ENCODE measurements at places on chromosomes 6 and 20.

DNA sequence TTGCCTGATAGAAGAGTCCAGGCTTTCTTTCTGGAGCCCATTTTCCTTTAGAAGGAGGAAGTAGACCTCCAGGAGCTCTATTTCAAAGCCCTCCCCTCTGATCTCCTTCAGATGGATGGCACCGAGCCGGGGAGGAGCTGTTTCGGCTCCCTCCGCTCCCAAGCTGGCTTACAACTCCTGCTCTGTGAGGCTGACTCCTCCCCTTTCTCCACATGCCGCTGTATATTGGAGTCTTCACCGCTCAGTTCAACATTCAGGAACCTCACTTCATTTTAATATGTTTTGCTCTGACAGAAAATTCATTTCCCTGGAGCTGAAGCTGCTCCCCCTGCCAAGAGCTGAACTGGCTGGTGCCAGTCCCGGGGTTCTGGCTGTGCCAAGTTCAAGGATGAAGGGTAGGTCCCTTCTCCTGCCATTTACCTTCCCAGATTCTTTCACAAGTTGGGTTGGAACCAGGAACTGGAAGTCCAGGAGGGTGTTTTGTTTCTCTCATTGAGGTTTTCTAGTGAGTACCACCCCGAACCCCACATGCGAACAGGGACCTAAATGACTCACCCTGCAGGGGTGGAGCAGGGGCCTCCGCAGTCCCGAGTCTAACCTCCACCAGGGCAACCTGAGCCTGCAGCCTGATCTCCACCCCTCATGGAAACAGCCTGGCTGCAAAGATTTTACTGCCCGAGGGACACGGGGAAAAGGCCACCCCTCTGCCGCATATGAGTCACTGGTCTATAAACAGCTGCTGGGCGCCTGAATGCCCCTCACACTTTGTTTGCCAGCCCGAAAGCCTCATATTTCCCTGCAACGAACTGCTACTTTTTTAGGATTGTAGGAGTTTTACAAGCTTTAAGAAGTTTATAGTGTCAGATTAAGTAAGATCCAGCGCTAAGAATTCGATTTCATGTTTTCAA is 68.6 kb upstream of the FOXA2 start:
- no peak for DNase-seq

DNA sequence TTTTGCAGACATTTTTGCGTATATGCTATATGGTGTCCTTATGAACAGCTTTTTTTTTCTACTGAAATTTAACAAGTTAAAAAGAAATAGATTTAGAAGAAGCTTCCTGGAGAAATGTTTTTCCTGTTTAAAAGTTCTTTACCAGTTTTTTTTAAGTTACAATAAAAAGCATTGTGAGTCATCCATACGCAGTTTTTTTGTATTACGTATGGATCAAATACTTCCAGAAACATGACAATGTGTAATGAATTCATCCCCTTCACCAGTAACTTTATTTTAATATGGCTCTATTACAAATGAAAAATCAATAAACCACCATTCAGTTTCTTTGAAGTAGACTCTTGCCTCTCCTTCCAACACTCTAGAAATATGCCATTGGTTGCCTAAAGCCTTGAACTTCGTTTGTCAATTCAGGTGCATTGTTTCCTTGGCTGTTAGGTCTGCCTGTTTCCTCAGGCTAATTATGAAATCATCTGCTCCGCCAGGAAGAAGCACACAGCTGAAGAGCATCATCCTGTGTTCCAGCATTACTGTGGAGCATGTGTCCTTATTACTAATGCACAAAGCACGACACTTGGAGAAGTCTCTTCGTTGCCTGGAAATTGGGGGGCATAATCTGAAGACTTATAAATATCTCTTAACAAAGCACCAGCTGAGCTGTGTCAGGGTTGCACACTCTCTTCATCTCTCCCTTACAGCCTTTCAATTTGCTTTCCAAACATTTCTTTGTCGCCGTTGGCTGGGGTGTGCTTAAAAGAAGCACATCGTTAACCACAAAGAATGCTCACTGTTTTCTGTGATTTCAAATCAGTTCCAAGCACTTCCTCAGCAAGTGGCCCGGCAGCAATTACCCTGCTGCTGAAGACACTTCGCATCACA is 9.6 kb downstream of the MOXD1 start:
- no peak for DNase-seq

GRCh38 chr20:38192323-38192885 is 27.3 kb upstream of the TGM2 start:
- no peak for DNase-seq

- DNase-seq = no peak
Measured at GRCh38 chr6:151357758-151358436, 33.5 kb downstream of the ZBTB2 start.

DNA sequence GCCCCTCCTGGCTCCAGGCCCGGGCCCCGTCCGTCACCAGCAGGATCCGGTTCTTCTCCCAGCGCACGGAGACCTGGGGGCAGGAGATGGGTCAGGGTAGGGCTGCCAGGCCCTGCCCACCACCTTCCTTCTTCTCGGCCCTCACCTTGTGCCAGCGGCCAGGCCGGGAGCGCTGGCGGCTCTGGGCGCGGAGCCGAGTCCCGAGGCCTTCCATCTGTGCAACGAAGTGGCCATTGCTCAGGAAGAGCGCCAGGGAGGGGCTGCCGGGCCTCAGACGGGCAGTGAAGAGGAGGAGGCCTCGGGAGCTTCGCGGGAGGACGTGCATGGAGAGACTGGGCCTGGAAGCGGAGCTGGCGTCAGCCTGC is 7.9 kb downstream of the ADRM1 start:
- DNase-seq = no peak

DNA sequence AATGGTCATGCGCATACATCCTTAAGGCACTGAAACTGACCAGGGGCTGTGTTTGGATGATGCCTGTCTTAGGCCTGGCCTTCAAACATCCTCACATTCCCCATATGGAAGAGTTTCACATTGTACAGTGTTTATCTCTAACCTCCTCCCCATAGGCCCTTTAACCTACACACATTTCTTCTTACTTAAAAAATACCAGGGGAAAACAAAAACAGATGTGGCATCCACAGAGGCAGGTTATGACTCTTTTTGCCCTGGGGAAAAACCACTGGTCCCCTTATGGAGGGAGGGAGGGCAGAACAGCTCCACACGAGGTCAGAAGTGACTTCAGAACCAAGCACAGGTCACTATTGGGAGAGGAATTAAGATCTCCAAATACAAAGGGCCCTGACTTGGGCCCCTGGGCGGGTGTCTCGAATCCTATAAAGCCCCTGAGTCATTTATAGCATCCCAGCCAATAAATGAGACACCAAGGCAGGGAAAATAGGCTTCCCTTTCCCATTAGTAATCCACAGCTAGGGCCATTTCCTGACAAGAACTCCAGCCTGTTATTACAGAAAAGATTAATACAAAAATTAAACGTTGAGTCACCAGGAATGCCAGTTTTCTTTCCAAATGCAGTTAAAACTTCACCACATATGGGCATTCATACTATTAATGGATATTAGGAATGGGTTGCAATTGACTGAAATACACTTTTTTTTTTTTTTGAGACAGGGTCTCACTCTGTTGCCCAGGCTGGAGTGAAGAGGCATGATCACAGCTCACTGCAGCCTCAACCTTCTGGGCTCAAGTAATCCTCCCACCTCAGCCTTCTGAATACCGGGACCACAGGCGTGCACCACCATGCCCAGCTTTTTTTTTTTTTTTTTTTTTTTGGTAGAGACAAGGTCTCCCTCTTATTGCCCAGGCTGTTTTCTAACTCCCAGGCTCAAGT is 107.2 kb downstream of the ATP9A start:
- DNase-seq = no peak

DNA sequence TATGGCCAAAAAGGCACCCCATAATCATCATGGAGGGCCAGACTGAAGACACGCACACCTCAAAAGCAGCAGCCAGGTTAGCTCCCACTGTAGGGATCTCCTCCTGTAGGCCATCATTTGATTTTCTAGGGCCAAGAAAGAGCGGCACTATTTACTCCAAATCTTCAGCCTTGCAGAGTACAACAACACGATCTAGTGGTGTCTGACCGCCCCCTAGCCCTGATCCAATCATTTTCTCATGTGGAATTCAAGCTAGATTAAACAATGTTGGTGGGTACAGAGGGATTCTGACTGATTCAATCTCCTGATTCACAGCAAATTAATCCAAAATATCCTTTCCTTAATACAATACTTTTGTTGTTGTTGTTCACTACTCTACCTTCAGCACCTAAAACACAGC is 12.5 kb downstream of the GNAS-AS1 start:
- DNase-seq = no peak

GRCh38 chr6:40422046-40422445 is 165.1 kb downstream of the LRFN2 start:
- no peak for DNase-seq

- DNase-seq = no peak
Measured at GRCh38 chr20:63054103-63054474, 47.3 kb upstream of the BHLHE23 start.

- no peak for DNase-seq
Measured at GRCh38 chr20:1320902-1321653, 7.9 kb downstream of the SDCBP2 start.

- DNase-seq = no peak
Measured at GRCh38 chr6:92888316-92888715, 531.0 kb downstream of the EPHA7 start.

DNA sequence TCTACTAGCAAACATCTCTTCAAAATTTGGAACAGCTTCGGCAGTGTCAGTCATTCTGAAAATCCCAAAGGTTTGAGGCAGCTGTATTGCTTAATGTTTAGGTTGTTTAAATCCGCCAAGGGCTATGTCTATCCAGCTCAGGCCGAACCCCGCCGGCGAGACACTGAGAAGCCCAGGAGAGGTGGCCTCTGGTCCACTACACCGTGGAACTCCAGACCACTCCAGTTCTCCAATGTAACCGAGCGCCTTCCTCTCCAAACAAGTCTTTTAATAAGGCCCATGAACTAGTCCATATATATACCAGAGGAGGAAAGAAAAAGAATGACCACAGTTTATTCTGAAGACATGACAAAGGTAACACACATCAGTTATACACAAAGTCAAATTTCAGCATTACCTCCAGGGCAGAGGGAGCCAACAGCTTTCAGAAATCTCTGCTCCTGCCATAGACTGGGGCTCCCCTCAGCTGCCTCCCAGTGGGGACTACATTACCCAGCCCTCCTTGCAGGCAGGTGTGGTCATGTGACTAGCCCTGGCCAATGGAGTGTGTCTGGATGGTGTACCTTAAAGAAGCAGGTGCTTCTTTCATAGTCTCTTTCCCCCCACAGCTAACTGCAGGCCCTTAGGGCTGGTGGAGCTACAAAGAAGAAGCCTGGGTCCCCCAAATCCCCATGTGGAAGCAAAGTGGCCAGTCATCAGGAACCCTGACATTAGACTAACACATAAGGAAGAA is at the start of gene RAMACL:
Gene RAMACL, minus strand, starts transcription at position 255 of the 733 bp plus-strand sequence. Its CDS starts 201 bp downstream, at position 54.
- no peak for DNase-seq

DNA sequence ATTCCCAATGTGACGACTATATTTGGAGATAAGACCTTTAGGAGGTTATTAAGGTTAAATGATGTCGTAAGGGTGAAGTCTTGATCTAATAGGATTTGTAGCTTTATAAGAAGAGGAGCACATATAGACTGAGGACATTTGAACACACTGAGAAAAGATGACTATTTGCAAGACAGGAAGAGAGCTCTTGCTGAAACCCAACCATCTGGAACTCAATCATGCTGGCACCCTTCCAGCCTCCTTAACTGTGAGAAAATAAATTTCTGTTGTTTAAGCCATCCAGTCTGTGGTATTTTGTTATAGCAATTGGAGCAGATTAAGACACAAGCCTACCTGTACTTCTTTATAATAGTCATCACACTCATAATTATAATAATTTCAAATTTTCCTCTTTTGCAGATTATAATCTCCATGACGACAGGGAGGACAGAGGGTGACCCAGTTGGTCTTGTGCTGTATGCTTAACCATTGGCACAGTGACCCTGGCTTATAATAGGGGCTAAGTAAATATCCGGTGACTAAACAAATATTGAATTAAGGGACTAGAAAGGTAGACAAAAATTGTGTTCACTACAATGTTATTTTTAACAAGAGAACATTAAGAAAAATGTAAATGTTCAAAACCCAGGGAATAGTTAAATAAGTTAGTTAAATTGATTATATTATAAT is 206.4 kb upstream of the HDDC2 start:
- no peak for DNase-seq

GRCh38 chr20:9323622-9324021 is 190.8 kb upstream of the LAMP5 start:
- DNase-seq = no peak

DNA sequence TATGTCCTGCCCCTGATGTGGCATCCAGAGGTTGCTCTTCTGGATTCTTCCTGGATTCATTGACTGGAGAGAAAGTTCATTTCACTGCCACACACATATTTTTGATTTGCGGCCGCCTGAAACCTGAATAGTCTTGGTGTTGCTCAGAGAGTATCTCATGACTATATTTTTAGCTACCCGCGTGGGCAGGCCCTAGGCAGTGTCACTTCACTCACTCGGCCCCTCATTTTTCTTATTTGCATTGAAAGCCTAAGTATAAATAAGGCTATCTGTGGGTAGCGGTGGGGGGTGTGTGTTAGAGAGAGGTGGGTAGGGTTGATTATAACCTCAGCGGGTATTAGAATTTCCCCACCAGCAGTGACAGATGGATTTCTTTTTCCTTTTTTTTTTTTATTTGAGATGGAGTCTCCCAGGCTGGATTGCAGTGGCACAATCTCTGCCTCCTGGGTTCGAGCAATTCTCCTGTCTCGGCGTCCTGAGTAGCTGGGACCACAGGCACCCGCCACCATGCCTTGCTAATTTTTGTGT is 113.5 kb downstream of the JARID2 start:
- no peak for DNase-seq

DNA sequence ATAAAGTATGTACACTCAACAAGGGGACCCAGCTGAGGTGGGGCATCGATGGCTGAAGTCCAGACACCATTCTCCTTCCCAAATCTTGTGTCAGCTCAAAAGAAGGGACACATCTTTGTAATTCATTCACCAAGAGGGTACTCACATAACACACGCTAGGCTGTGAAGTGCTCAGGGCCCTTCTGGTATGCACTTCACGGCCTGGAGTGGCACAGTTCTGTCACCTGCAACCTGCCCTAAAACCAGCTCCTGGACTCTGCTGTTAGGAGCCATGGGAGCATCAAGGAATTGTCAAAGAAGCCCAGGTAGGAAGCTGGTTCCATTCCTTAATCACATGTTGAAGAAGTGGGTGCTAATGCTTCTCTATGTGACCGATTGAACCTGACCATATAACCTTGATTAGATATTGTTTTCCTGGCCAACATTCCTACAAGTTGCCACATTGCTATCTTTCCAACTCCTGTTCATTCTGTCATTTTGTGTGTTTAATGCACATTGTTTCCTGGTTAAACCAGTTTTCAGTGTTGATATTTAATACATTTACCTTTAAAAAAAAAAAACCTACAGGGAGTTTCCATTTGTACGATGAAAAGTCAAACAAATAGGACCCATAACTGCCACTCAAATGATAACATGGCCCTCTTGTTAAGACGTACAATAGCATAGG is 127.3 kb downstream of the TNFRSF21 start:
- DNase-seq = no peak

Data from NCI-H2081 treated with DMSO at 0.1 percent for 48 hours (cell line).